ENCODE measurements at places on chromosomes 5 and 9. TPM values are rescaled to one million over a fixed set of nuclear protein-coding genes. Genes with fewer than 3 reads are reported as not detected.

VLDLR gene
- 8.6 TPM for polyA plus RNA-seq

FGF18 gene
- 0.39 TPM for polyA plus RNA-seq

ABO gene
- 25.0 TPM for polyA plus RNA-seq

SPINK4 gene
- polyA plus RNA-seq: not detected

CDH12 gene
- polyA plus RNA-seq: 0.17 TPM

C9orf85 gene
- polyA plus RNA-seq: 7.0 TPM

OR1J2 gene
- not detected for polyA plus RNA-seq

DCP2 gene
- 6.9 TPM for polyA plus RNA-seq

DBH gene
- 0.39 TPM for polyA plus RNA-seq

PPIC gene
- polyA plus RNA-seq: 49.5 TPM

FSTL4 gene
- 4.0 TPM for polyA plus RNA-seq

CCL21 gene
- 42.8 TPM for polyA plus RNA-seq

CDX1 gene
- polyA plus RNA-seq: 0.39 TPM

WNT8A gene
- not detected for polyA plus RNA-seq

SLC45A2 gene
- 0.22 TPM for polyA plus RNA-seq

AJM1 gene
- 2.5 TPM for polyA plus RNA-seq

EGFLAM gene
- 5.9 TPM for polyA plus RNA-seq

RXFP3 gene
- polyA plus RNA-seq: not detected

PCDHB3 gene
- polyA plus RNA-seq: 2.3 TPM

SERINC5 gene
- polyA plus RNA-seq: 3.9 TPM

ZFP37 gene
- 1.9 TPM for polyA plus RNA-seq

NUDT12 gene
- polyA plus RNA-seq: 12.7 TPM

PTPN3 gene
- 33.7 TPM for polyA plus RNA-seq

TGFBI gene
- polyA plus RNA-seq: 36.4 TPM

NUTM2G gene
- polyA plus RNA-seq: not detected

MARCOL gene
- not detected for polyA plus RNA-seq

PTGES gene
- 8.1 TPM for polyA plus RNA-seq
